Neural progenitor cell (in vitro differentiated cells): ENCODE measurements at places on chromosomes 13 and 19.

DNA sequence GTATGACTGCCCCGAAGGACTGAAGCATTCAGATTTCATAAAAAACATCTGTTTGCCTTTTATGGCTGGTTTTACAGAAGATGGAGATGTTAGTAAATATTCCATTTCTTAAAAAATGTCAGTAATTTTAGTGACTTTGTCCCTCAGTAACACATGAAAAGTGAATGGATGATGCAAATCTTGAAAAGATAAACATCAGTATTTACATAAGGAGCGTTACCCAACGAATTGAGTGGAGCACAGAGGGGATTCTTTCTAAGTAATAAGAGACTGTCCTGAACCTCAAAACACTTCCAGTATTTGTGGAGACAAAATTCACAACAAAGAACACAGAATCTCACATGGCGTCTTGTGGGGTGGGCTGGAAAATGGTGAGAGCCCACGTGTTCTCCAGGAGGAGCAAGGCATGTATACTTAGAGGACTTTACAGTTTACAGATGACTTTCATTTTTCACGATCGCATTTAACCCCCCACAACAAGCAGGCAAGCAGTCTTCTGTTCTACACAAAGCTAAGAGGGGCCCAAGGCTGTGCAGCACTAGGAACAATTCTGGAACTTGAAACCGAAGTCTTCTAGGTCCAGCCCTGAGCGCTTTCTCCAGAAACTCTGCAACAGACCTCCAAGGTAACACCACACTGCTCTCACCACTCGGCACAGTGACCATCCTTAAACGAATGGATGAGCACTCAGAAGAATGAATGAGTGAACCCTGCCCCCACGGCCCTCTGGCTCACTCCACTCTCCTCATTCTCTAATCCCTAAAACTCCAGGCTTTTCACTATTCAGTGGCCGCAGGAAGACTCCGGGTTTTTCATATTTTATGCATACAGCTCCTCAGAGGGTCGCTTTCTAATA lies 709.8 kb downstream of the UQCRFS1 start:
- DNase-seq, result no peak

- DNase-seq, result peak; percentile 64
Measured at GRCh38 chr19:3606690-3607289, at the start of gene TBXA2R. Gene TBXA2R, minus strand, starts transcription at chr19:3606875. Its CDS starts 6,241 bp downstream, at chr19:3600634.

DNA sequence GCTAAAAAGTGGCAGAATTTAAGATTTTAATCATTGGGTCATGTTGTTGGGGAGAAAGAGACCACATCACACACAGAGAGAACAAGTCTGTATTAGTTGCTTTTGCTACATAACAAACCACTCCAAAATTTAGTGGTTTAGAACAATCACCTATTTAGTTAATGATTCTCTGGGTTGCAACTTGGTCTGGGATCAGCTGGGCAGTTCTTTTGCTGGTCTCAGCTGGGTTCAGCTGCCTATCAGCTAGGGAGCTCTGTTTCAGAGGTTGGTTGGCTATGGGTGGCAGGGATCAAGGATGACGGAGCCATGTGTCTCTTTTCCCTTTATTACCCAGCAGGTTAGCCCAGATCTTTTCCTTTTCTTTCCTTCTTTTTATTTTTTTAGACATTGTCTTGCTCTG lies 8.9 kb downstream of the PINLYP start:
- DNase-seq, result no peak

GRCh38 chr13:49213539-49213938 lies 6.6 kb upstream of the MLNR start:
- no peak for DNase-seq

GRCh38 chr13:95704510-95704909 lies 27.6 kb downstream of the DNAJC3 start:
- no peak for DNase-seq

GRCh38 chr19:57599377-57599760 lies 316 bp upstream of the ZNF530 start:
- DNase-seq, result no peak
